Spinal cord (tissue), 10 donors: ENCODE measurements at places on chromosomes 2 and 18. TPM values are rescaled to one million over a fixed set of nuclear protein-coding genes. Genes with fewer than 3 reads are reported as not detected.

DNA sequence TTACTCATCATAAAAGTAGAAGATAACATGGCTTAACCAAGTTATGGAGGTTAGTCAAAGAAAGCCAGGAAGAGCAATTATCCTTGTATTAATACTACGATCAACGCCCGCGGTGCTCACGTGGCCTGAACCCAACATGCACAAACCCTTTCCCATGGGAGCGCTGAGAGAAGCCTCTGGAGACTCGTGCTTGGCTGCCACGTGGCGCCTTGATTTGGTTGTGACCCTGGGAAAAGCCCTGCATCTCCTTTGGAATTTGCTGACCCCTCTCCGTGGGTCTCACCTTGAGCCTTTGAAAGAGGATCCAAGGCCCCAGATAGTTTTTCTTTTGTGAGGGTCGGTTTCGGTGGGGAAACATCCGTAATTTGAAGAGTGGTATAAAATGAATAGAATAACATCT is 255.6 kb downstream of the DCDC2C start:
- DNase-seq, result no peak

Gene PIEZO2
- 30.2 TPM for total RNA-seq

Gene E2F6
- 15.2 TPM for total RNA-seq

GRCh38 chr2:96832754-96833507 is 10.9 kb downstream of the ANKRD23 start:
- no peak for DNase-seq

GRCh38 chr2:159902722-159903121 is 104.7 kb upstream of the CD302 start:
- DNase-seq, result no peak

Gene ITGB1BP1
- total RNA-seq, result 56.0 TPM

DNA sequence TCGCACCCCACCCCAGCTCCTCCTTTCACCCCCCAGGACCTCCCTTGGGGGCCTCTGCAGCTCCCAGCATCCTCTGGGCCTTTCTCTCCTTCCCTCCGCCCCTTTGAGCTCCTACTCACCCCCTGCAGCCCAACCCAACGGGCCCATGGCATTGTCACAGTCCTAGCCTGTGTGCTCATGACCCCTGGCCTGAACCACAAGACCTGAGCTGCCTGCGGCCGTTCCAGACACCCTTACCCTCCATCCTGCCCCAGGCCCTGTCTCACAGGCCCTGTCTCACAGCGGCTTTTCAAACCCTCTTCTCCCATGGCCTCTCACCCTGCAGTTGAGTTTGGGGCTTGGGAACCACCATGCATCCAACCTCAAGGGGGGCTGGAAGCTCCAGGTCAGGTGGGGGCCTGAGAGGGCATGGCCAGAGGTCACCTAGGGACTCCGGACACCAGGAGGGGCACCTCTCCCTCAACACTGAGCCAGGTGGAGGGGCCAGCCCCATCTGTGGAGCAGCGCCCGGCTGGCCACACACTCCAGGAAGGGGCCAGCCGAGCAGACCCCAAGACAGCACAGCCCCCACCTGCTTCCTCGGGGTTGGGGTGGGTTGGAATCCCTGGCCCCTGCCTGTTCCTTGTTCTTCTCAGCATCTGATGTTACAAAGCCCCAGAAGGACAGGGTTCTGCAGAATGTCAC is 6.9 kb downstream of the MAB21L4 start:
- no peak for DNase-seq

DNA sequence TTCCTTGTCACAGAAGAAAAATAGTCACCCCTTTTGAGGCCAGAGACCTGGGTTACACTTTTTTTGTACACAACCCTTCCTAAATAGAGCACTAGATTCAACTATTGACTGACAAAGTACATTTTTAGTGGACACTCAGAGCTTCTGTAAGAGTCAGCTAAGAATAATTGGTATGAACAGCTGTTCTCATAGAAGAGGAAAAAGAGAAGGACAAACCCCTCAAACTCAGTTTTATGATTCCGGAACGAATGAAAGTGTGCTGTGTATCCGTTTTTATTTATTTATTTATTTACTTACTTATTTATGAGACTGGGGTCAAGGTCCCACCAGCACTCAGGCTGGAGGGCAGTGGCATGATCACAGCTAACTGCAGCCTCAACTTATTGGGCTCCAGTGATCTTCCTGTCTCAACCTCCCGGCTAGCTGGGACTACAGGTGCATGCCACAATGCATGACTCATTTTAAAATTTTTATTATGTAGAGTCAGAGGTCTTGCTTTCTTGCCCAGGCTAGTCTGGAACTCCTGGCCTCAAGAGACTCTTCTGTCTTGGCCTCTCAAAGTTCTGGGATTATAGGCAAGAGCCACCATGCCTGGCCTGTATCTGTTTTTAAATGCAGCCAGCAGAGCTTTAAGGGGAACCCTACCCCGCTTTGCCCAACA is 36.0 kb upstream of the FZD5 start:
- no peak for DNase-seq

DNA sequence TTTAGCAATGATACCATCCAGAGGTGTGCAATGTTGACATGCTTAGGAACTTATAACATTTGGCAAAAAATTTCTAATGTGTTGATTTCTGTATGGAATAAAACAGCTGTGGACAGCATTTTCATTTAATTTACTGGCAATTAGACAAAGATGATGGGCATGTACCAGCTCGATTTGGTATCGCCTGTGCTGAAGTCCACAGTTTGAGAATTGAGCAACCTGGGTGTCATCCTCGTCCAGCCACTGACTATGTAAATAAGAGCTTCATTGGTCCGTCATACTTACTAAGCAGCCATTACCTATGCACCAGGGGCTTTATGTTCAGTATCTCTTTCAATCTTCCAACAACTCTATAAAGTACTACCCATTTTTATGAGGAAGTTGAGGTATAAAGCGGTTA is 24.6 kb upstream of the ACAA2 start:
- no peak for DNase-seq

- DNase-seq, result no peak
Observed at GRCh38 chr2:179764710-179765109, 96.7 kb downstream of the ZNF385B start.

Gene RNF149
- total RNA-seq, result 55.8 TPM

- peak; percentile 18 for DNase-seq
Observed at GRCh38 chr2:72092111-72092510, 55.6 kb downstream of the CYP26B1 start.

Gene TSGA10
- total RNA-seq, result 12.4 TPM

- no peak for DNase-seq
Observed at GRCh38 chr2:201709747-201710146, 11.3 kb upstream of the MPP4 start.

GRCh38 chr2:231152800-231153557 is 28.1 kb upstream of the HTR2B start:
- DNase-seq, result no peak

DNA sequence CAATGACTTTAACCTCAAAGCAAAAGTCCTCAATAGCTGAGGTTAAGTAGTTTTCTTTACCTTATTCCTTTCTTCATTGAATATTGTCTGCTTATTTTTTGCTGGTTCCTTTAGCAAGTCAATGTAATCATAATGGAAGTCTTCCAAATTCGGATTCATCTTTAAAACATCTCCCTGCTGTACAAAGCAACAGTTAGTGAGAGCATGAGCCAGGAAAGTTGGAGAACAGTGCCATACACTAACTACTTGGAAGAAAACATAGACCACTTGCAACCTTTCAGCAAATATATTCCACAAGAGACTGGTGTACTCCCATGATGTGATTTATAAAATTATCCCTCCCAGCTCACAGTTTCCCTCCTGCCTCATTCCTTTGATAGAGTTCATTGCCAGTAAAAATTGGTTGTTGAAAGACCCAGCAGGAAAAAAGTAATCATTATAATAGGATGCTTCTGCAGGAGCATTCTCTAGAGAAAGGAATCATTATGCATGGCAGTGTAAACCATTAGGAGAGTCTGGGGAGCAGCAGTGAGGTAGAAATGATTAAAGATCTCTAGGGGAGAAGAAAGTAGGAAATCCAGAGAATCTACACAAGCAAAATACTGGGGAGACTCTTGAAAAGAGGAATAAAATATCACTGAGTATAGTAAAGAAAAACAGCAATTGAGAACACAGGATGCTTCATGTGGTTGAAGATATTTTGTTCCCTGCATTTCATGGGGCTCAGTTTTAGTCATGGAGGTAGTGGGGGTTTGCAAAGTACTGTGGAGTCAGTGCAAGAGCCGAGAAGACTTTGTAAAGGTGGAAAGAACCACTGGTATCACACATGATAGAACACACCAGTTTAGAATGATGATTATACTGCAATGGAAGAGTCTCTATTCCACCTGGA is 38.6 kb upstream of the TTN start:
- DNase-seq, result no peak

DNA sequence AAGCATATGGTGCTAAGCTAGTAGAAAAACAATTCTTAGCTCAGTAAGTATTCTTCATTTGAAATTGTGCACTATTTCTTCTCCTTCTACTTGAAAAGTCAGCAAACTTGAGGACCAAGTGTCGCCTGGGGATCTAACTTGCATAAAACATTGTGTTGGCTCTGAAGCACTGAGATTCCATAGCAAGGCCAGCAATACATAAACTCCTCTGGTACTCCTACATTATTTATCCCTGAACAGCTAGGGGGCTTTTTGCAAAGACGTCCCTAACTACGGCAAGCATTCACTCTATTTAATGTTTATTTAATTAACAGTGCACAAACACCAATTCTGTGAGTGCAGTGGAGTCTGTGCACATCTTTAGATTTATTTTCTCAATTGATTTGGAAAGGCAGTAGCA is 392.2 kb downstream of the ERBB4 start:
- DNase-seq, result peak; percentile 17

GRCh38 chr2:145551686-145552085 is 1031.8 kb upstream of the ZEB2 start:
- peak; percentile 18 for DNase-seq

DNA sequence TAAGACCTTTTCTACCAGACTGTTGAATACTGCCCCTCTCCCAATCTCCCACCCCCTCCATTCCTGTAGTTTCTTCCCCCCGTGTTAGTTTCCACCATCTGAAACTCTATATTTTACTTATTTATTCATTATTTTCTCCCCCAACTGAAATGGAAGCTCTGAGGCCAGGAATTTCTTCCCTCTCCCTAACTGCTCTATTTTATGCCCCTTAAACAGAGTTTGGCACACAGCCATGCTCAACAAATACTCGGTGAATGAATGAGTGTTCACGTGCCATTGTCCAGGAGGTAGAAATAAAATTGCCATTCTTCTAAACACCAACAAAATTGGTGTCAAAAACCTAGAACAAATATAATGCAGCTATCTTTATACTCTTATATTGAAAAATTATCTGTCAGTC is 5.6 kb downstream of the ITGB1BP1 start:
- DNase-seq, result no peak

GRCh38 chr18:46429649-46430224 is 227.3 kb downstream of the LOXHD1 start:
- DNase-seq, result no peak

Gene ANKRD30BL
- 3.4 TPM for total RNA-seq

Gene TLX2
- total RNA-seq, result 0.69 TPM

Gene CRYBA2
- not detected for total RNA-seq

DNA sequence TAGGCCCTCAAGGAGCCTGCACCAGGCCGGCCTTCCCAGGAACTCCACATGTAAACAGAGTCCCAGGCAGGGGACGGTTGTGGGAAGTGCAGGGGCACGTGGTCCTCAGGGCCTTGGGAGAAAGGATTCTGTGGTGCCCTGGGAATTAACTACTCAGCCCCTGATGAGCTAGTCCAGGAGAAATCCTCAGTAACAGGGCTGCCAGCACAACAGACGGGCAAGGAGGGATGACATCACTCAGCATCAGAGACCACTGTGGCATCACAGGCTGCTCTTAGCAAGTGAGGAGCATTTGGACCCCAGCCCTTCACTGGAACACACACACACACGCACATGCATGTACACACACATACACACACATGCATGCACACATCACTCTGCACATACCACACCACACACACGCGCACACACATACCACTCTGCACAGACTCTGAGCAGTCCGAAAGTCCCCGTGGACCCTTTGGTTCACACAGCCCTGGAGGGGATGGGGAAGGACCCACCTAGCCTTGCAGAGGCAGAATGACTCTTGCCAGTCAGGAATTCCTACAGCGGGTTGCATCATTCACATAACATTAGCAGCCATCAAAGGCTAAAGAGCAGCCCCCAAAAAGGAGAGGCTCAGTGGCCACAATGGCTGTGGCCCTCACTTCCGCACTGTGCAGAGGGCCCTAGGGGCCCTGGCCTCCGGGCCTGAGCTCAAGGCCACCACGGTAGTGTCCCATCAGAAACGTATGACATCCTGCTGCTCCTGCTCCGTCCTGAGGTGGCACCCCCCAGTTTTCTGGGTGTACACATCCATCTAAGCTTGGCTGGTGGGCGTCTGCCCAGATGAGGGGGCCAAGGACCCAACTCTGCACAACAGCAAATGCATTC is 1.9 kb upstream of the NMUR1 start:
- no peak for DNase-seq

GRCh38 chr2:227772197-227772661 is 26.5 kb downstream of the SCYGR8 start:
- no peak for DNase-seq

Gene MZT2B
- total RNA-seq, result 58.7 TPM

GRCh38 chr18:8741117-8741516 is 35.8 kb downstream of the MTCL1 start:
- DNase-seq, result no peak

DNA sequence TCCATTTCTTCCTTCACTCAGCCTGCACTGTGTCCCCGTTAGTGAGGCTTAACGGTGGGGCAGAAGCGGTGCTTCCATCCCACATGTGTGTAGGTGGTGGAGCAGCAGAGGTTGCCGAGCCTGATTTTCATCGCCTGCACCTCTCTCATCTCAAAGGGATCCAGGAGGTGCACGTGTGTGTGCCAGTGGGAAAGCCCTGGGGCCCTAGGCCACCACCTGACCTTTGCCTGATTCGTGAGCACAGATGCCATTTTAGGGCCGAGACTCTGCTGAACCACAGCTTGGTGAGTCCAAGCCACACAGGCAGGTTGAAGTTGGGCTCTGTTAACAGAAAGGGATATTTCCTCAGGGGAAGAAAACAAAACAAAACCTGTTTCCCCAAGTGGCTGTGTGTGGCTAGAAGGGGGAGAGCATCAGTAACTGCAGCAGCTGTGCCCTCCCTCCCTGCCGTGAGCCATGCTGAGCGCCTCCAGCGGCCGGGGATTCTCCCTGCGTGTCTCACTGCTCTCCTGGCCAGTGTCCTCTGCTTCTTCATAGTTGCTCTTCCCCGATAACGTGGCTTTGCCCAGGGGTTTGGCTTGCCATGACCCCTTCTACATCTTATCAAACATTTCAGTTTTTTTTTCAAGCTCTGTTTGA is 81.5 kb downstream of the MAPRE2 start:
- no peak for DNase-seq

- DNase-seq, result no peak
Observed at GRCh38 chr18:55328301-55328700, 259.7 kb downstream of the TCF4 start.

DNA sequence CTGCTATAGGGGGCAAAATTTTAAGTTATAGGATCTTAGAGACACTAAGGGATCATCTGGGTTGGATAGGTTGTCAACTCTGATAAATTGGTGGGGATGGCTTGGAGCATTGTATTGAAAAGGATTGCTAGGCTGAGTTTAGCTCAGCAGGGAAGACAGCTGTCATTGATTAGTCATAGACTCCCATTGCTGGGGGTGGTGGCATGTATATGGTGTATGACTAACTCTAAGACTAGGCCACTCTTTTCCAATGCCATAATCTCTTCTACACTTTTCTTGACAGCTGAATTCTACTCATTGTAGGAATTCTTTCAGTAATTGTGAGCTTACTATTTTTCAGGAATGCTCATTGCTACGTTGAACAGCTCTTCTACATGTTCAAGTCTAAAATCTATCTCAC is 81.3 kb upstream of the PELI1 start:
- no peak for DNase-seq

- DNase-seq, result no peak
Observed at GRCh38 chr2:24461685-24462084, 29.4 kb upstream of the NCOA1 start.

GRCh38 chr2:199707593-199708185 is 143.3 kb downstream of the FTCDNL1 start:
- no peak for DNase-seq
